HFFc6 (cell line): ENCODE measurements at places on chromosomes 6 and 20.

- no peak for DNase-seq
Measured at GRCh38 chr20:61739086-61739831, 326.4 kb downstream of the TAF4 start.

- DNase-seq: no peak
Measured at GRCh38 chr6:54103497-54103896, 7.7 kb upstream of the MLIP start.

DNA sequence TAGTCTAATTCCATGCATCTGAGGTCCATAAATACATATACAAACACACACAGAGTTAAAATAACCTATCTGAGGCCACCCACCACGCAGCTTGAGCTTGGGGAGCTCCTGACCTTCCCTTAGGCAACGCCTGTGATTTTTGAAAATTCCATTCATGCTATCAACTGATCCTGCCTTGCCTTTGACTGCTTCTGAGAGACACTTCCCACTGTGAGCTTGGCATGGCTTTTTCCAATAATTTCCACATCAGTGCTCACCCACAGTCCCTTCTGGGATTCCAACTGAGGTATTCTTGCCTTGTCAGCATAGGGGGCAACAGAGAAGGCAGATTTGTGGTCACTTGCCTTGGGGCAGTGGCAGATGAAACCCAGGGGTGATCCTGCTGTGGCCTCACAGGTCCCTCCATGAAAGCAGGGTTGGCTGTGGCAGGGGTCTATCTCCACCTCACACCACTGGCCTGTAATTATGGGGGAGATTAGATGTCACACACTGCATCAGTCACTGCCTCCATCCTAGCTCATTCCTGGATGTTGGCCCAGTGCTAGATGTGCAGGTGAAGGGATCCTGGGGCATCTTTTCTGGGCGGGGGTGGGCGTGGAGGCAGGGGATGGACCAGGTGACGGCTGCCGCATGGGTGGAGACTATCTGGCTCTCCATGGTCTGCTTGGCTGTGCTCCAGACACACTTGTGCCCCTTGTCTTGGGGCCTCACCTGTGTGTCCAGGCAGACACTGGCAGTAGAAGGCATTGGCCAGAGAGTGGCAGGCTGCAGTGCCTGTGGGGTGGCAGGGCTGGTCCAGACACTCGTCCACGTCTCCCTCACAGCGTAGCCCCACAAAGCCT lies 11.2 kb upstream of the GPSM3 start:
- DNase-seq: no peak

- no peak for DNase-seq
Measured at GRCh38 chr6:14767226-14767625, 478.6 kb upstream of the JARID2 start.

DNA sequence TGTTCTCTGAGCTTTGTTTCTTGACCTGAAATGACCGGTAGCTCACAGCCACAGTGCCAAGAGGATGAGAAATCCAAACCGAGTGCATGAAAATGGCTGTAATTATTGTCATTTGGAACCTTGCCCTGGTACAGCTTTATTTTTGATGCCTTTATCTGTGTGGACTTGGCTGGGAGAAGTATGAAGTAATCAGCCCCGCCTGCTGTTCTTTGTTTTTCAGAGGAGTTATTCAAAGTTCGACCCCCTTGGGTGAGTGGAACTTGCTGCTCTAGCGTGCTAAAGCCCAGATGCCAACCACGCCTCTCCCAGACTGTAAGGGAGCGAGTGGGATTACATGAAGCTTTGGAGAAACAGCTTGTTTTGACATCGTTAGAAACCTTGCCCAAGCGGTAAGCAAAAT lies 48.3 kb downstream of the ECT2L start:
- DNase-seq: no peak

DNA sequence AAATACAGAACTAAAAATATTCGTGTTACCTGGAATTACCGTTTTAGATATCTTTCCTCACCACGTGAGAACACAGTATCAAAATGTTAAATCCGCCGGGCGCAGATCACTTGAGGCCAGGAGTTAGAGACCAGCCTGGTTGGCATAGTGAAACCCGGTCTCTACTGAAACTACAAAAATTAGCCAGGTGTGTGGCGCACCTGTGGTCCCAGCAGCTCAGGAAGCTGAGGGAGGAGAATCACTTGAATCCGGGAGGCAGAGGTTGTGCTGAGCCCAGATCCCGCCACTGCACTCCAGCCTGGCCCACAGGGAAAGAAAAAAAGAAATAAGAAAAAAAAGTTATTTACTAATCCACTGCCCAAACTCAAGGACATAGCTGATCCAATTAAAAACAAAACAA lies 4.8 kb upstream of the DDX43 start:
- DNase-seq: no peak

GRCh38 chr6:119540417-119540816 lies 190.9 kb upstream of the MAN1A1 start:
- no peak for DNase-seq

DNA sequence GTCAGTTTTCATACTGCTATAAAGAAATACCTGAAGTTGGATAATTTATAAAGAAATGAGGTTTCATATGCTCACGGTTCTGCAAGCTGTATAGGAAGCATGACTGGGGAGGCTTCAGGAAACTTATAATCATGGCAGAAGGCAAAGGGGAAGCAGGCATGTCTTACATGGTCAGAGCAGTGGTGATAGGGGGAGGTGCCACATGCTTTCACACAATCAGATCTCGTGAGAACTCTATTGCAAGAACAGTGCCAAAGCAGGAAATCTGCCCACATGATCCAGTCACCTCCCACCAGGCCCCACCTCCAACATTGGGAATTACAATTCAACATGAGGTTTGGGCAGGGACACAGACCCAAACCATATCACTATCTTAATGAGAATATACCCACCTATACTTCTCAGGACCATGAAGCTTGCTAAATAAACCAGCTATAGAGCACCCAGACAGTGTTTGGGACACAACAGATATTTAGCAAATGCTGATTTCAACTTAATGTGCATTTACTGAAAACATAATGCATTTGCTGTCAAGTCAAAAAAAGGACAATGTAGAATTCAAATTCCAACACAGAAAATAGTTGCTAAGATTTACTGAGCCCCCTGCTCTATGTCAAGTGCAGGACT lies 63.8 kb downstream of the TNFRSF21 start:
- no peak for DNase-seq

DNA sequence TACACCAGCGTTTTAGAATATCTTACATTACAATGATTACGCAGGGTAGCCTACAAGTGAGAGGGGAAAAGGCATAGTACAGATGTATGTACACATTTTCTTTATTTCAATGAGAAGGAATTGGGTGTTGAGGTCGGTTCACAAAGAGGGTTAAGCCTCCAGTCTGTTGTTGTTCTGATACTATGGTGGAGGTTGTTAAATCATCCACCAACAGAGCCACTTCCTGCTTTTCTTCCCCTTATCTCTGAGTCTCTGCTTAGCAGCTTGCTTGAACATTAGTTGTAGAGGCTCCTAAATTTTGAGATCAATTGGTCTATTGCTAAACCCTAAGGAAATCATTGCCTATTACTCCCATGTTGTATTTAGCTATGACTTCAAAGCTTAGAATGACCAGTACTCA lies 7.3 kb downstream of the RGS17 start:
- no peak for DNase-seq

- no peak for DNase-seq
Measured at GRCh38 chr20:23574977-23575376, 6.7 kb upstream of the CST9L start.

GRCh38 chr6:74073429-74073828 lies 377.4 kb downstream of the CD109 start:
- DNase-seq: peak; percentile 79

DNA sequence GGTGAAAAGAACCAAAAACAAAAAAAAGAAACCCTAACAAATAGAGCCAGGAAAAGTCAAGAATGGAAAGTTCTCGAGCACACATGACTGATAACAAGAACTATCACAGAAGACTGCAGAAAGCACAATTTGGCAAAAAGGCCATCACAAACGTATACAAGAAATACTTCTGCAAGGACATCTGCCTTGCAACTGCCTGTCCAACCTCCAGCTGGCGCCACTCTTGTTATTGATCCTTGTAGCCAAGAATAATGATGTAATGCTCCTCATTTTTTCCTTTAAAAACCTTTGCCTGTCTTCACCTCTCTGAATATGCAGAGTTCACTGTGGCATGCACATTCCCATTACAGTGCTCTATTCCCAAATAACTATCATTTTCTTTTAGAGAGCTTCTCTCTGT lies 87.9 kb upstream of the BMP5 start:
- no peak for DNase-seq

DNA sequence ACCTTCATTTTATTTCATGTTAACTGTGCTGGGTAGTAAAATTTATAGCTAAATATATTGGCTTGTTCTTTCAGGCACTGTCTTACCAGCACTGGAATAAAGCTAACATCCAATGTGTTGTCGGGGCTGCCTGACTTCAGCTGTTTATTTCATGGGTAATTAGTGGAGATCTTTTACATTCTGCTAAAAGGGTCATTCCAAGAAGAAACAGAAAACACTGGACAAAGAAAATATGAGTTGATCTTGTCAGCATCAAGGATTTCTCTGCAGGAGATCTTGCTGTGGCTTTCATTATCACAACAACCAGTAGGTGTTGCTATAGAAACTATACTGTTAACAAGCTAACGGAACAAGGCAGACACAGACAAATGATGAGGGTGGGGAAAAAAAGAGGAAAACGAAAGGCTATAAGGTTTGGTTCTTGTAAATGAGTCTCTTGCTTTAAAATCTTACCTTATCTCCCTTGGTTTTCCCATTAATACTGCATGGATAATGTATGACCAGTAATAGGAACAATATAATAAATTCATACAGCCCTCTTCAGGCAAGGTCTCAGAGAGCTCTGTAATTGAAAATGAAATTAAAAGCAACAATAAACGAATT lies 206.8 kb downstream of the SIM1 start:
- peak; percentile 77 for DNase-seq

- DNase-seq: no peak
Measured at GRCh38 chr6:20058912-20059311, 153.4 kb downstream of the MBOAT1 start.

DNA sequence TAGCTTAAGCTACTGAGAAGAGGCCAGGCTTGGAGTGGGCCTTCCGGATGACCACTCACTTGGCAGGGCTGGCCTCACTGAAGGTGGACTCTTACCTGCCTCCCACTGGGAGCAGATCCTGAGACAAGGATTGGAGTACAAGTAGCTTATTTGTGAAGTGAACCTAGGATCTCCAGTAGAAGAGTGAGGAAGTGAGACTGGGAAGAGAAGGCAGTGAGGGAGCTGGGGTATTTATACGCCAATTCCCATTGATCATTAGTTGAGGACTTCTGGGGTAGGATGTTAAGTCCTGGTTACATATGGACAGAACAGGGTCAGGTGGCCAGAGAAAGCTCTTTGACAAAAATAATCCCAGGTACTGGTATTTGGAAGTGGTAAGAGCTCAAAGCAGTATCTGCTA lies 32.3 kb upstream of the RNF24 start:
- DNase-seq: no peak

DNA sequence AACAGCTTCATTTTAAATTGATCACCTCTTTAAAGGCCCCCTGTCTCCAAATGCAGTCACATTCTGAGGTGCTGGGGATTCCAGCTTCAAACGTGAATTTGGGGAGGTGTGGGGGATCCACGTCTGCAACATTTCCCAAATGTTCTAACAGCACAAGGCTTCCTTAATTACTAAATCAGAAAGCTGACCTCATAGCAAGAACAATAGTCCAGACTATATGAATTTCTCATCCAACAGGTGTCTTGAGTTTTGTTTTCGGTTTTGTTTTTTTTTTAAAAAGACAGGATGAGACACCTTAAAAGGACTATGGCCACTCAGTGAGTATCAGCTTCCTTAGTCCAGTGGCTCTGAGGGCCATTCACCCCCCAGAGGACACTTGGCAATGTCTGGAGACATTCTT lies 11.5 kb downstream of the ATP9A start:
- no peak for DNase-seq

DNA sequence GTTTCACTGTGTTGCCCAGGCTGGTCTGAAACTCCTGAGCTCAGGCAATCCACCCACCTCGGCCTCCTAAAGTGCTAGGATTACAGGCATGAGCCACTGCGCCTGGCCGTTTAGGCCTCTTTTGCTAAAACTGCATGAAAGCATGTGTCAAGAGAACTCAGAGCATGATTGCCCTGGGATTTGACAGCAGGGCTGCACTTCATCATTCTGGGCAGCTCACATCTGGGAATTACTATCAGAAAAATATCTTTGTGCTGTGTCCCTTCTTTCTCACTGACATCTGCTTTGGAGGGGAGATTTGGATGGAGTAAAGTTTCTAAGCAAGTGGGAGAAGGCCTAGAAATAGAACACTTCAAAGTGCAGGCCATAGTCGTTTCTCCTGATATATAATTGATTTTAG lies 59.6 kb upstream of the EIF2S2 start:
- no peak for DNase-seq

DNA sequence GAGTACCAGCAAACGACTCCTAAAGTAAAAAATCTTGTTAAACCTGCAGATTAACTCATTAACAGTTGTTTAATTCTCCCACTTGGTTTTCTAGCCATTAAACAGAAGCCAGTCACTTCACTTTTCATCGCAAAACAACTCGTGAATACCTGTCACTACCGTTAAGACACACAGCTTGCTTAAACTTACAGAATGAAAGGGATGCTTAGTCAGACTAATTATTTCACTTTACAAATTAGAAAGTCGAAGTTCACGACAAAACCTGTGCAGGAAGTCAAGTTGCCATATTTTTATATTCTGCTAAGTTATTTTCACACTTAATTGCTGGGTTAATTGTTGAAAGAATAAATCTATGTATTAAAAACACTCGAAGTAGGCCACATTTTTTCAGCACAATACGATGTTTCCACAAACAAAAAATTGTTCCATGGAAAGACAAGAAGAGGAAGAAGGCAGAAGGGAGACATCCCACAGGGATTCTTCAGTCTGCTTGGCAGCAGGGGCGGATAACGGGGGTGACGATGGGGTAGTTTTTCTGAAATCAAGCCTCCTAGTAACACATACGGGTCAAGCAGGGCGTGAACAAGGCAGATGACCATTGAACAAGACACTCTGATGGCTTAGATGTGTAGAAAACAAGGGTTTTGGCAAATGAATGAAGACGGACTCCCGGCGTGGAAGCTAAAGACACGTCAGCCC lies 933 bp downstream of the SSR1 start:
- DNase-seq: peak; percentile 13

DNA sequence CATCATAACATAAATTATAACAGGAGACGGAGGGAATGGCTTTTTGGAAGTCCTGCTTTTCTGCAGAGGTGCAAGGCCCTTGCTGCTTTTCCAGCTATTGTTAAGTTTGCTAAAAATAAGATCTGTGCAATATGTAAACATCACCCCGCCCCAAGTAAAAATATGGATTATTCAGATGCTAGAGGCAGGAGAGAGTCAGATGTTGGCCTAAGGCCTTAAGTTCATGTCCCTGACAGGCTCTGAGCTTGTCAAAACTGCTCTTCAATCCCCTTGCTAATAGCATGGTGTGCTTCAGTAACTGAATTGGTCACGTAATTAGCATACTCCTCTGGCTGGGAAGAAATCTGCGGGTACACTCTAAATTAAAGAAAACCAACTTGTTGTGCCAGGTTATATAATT lies 147.5 kb downstream of the BMP2 start:
- no peak for DNase-seq

- no peak for DNase-seq
Measured at GRCh38 chr6:158242071-158242606, 70.1 kb upstream of the TULP4 start.

- DNase-seq: no peak
Measured at GRCh38 chr6:164022632-164023031, 608.1 kb downstream of the QKI start.
